ENCODE measurements at places on chromosomes 1 and 21. TPM values are rescaled to one million over a fixed set of nuclear protein-coding genes. Genes with fewer than 3 reads are reported as not detected.

DNA sequence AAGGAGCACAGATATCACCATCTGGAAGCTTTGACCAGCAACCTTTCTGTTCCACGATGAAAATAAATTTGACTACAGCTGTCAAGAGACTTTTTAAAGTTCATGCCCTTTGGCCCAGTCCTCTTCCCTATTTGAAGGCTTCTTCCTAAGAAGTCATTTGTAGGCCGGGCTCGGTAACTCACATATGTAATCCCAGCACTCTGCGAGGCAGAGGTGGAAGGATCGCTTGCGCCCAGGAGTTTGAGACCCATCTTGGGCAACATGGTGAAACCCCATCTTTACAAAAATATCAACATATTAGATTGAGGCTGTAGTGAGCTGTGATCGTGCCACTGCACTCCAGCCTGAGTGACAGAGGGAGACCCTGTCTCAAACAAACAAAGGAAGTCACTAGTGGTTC, 58.3 kb upstream of the IFFO2 start:
- DNase-seq: no peak

- no peak for DNase-seq
Measured at GRCh38 chr1:27592232-27592930, 11.6 kb downstream of the AHDC1 start.

GJC2 gene
- total RNA-seq: 2.8 TPM

DEDD gene
- total RNA-seq: 32.0 TPM

CFHR5 gene
- total RNA-seq: not detected

All from omental fat pad (tissue), 4 donors.